ENCODE measurements at places on chromosomes 12 and 14.

- DNase-seq: no peak
These were observed 15.1 kb downstream of the CPNE8 start for GRCh38 chr12:38890102-38890855.

GRCh38 chr12:131944601-131945251, 5.0 kb upstream of the EP400 start:
- no peak for DNase-seq

GRCh38 chr14:95651821-95652583, 34.2 kb upstream of the TCL1B start:
- no peak for DNase-seq

DNA sequence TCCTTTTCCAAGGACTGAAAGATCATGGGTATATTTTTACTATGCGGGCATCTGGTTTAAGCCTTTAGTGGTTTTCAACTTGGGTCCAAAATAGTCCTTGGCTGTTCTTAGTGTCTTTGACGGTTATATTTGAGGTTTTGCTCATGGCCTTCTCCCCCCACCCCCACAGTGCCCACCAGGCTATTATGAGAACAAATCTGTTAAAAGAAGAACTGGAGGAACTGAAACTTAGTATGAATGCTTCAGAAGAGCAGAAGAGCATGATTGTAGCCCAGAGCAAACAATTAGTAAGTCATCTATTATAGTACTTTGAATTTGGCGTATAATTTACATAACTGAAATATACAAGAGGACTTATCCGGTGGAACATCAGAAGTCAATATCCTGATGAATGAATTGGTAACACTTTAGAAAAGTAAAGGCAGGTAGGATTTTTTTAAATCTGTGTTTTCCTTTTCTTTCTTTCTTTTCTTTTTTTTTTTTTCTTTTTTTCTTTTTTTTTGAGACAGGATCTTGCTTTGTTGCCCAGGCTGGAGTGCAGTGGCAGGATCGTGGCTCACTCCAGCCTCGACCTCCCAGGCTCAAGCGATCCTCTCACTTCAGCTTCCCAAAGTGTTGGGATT, 71.8 kb upstream of the BCAT1 start:
- no peak for DNase-seq

DNA sequence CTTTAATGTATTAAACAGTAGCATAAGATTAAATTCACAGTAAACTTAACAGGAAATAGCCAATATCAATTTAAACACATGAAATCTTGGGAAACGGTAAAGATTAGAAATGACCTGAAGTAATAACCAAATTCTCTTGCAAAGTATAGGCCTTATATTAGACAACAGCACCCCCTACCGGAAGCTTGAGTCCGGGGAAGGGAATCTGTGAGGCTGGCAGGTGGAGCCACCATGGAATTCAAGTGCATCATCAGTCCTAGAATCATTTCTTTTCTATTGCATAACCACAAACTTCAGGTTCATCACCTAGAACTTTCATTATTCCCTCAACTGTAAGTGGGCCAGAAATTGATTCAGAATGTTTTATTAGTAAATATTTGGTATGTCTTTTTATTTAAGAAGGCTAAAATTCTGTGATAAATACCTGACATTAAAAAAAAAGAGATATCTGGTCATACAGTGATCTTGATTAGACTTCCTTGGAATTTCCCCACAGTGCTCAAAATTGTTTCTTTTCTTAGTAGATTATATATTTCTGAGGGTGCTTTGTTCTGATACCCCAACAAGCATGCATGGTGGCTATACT, 48.6 kb downstream of the AP5M1 start:
- DNase-seq: peak; percentile 73

DNA sequence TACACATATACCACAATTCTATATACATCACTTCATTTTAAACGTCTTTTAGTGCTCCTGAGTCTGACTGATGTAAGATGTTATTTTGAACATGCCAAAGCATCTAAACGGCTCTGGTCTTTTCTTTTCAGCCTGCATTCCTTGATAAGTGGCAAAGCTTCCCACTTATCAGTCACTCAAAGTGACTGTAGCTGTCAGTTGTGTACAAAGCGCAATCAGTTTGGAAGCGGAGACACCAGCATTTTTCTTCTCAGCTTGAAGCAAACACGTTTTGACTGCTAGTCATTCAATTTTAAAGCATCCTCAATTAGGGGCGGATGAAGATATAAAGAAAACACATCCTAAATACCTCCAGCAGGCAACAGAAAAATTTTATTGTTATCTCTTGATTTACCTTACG, 226.8 kb downstream of the SOX5 start:
- no peak for DNase-seq
